ENCODE measurements at places on chromosomes 2 and 18.

GRCh38 chr2:158459161-158460003, 2.6 kb downstream of the PKP4 start:
- DNase-seq, result no peak

- DNase-seq, result no peak
Observed at GRCh38 chr2:239245872-239246721, 154.7 kb downstream of the HDAC4 start.

DNA sequence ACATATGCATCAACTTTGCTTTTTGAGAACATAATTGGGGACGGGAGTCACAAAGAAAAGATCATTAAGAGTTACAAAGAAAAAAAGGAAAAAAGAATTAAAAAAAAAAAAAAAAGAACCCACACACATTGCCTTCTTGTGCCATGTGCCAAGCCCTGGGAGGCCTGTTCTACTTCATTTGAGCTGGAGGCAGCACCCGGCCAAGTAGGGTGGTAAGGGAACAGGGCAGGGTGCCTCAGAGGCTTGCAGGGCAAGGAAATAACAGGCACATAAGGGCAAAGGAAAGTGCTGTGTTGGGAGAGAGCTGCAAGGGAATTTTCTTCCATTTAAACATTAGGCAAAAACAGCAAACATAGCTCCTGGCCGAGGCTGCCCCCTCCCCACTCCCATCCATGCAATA, 418.0 kb downstream of the TMEM182 start:
- no peak for DNase-seq

DNA sequence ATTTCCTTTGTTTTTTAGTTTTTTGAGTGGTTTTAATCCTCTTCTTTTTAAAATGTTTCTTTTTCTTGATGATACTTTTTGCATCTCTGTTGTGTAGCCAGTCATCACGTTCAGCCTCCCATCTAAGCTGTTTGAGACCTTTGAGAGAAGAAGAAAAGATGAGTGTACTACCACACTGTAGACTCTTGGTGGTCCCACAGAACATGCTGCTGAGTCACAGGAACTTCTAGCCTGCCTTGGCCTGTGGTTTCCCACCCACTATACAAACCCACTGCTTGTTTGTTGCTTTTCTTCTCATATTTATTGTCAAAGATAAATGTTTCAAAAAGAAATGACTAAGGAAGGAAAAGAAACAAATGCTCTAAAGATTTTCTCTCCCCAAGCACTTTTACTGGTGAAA, 5.5 kb downstream of the CEBPZOS start:
- DNase-seq, result no peak

DNA sequence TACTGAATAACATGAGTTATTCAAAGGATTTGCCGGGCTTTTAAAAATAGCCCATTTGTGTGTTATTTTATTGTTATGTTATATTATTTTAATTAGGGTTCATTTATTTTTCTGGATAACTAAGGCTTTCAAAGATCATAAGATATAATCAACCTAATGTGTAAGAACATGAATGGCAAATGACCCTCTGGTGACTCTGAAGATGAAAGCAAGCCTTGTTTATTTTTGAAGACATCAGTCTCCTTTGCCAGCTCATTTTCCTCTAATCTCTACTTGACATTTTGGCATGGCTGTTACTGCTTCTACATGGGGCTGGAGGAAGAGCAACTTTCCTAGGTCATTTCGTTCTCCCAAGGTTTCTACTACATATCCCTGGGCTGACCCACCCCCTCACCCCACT, 10.6 kb downstream of the FAP start:
- no peak for DNase-seq

DNA sequence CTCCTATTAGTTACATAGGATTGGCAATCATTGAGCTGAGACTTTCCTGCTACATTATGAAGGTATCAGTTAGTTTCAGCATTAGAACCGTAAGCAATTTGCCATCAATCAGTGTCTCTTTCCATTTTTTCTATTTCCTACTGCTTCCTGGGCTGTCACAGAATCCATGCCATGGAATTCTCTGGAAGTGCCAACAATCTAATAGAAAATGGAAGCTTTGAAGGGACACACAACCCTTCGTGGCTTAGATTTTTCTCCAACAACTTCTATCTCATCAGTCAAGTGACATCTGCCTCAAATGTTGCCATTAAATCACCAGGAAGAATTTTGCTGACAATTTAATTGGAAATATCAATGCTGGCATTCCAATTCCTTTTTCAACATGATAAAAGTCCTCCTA, 183.5 kb upstream of the PARD3B start:
- no peak for DNase-seq

GRCh38 chr2:100929147-100929546, 72.9 kb upstream of the RPL31 start:
- DNase-seq, result no peak

DNA sequence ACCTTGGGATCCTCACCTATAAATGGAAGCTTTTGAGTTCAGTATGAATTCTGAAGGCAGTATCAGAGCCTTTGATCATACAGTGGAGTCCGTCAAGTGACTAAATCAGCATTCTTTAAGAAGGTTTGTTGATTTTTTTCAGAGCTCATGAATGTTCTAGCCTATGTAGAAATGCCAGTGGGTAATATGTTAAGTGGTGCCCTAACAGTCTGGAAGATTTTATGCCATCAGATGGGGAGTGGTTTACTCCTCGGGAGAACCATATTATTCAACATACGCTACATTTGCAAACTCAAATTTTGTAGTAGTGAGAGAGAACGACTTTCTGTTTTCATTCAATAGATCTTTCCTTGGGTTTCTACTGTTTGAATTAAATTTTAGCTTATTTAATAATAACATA, 225.0 kb upstream of the ACVR2A start:
- DNase-seq, result no peak

GRCh38 chr18:50280707-50281294, 522 bp downstream of the MBD1 start:
- no peak for DNase-seq

DNA sequence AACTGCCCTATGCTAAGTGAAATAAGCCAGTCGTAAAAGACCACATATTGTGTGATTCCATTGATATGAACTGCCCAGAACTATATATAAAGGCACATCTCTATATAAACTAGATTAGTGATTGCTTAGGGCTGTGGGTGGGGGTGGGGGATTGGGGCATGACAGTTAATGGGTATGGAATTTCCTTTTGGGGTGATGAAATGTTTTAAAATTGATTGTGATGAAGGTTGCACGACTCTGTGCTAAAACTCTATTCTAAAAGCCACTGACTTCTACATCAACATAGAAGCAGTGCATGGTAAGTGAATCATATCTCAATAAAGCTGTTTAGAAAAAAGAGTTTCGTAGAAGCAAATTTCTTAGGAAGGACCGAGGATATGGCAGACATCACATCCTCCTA, 53.0 kb downstream of the CDCA7 start:
- DNase-seq, result no peak

DNA sequence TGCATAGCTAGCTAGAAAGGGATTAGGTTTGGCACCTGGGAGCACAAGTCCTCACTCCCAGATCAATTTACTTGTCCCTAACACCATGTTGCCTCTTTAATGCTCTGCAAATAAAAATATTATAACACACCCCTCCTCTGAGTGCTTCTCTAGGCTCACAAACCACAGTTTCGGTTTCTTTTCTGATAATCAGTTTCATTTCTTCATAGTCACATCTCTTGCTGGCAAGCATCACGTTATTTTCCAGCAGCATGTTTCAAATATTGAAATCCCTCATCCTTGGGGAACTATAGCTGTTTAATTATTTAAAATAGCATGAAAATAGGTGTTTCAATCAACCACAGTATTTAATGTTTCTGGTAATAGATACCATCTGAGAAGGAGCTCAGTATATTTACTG, 13.9 kb upstream of the SMCHD1 start:
- no peak for DNase-seq

- no peak for DNase-seq
Observed at GRCh38 chr18:50099725-50100407, 95.1 kb downstream of the MYO5B start.

GRCh38 chr18:78422336-78422735, 557.3 kb upstream of the SALL3 start:
- DNase-seq, result no peak

DNA sequence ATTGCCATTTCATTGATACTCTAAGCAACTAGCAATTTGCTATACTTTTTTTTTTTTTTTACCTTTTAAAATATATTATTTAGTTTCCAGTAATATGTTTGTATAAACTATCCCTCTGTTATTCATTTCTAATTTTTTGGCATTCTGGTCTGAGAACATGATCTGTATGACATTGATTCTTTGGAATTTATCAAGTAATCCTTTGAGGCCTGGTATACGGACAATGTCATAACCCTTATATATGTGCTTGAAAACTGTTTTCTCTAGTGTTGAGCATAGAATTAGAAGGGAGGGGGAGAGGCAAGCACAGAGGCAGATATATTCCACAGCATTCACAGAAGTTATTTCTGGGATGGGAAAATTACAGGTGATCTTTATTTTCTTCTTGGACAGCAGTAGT, 48.2 kb upstream of the POLE4 start:
- no peak for DNase-seq

DNA sequence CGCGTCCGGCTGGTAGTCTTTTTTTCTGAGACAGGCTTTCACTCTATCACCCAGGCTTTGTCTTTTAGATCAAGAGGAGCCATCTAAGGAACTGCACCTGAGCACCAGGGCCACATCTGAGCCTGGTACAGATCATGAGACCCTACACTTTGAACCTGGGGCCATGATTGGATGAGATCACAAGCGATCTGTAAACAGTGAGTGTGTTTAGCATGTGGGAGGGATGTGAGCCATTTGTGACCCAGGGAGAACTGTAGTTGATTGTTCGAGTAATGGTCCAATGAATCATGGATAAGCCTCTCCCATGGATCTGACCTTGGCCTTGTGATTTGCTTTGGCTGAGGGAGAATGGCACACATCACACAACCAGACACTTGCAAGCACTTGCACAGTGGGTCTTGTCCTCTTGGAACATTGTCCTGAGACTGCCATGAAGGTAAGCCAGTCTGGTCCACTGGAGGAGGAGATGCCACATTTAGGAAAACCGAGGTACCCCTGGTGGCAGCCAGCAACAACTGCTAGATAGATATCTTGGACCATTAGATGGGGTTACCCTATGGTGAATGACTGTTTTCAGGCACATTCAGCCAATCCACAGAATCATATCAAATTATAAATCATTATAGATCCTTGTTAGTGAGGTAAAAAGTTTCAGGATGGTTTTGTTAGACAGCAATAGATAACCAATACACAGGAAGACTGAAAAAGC, 19.5 kb upstream of the DTNB start:
- no peak for DNase-seq

GRCh38 chr18:48126240-48126639, 195.8 kb upstream of the SMAD2 start:
- DNase-seq, result no peak

DNA sequence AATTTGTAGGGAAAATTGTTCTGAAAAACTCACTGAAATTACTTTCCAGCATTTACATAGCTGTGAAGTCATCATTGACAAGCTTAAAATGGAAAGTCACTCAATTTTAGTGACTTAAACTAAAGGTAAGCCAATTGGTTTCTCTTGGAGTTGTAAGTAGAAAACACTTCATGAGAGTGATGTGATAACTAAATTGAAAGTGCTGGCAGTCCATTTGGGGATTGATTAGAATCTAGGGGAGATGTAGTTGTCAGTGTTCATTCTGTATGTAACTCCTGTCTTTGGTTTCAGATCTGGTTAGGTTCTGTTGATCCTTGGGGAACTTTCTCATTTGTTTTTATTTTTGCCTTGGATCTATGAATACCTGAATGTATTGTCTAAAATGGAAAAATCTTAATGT, 53.8 kb downstream of the COX7A2L start:
- DNase-seq, result no peak

Measured in retinal pigment epithelial cell (primary cell).